Neural progenitor cell (in vitro differentiated cells): ENCODE measurements at places on chromosomes 12 and 14. TPM values are rescaled to one million over a fixed set of nuclear protein-coding genes. Genes with fewer than 3 reads are reported as not detected.

- no peak for DNase-seq
Observed at GRCh38 chr12:125677829-125678228, 612.6 kb downstream of the AACS start.

- DNase-seq: no peak
Observed at GRCh38 chr12:124286414-124286813, 8.5 kb upstream of the RFLNA start.

The SRP54 gene
- 72.4 and 105 TPM in 2 replicates for total RNA-seq

The GPD1 gene
- total RNA-seq: 1.4 TPM in 1 of 2 replicates, not detected in the other

- DNase-seq: no peak
Observed at GRCh38 chr14:61587081-61587713, 108.1 kb upstream of the HIF1A start.

GRCh38 chr12:54053751-54054741 lies at the start of gene HOXC4:
HOXC4 (plus strand) TSS chr12:54053835; CDS start chr12:54053923, 88 bp downstream.
- no peak for DNase-seq
